ENCODE measurements at places on chromosomes 13 and 19.

GRCh38 chr19:53945441-53945840 is 17.3 kb upstream of the CACNG8 start:
- peak; percentile 47 for DNase-seq

GRCh38 chr19:2533072-2533425 is 57.1 kb downstream of the GADD45B start:
- no peak for DNase-seq

GRCh38 chr13:111388851-111389500 is 68.5 kb downstream of the TEX29 start:
- no peak for DNase-seq

GRCh38 chr13:38590796-38591507 is 95.9 kb upstream of the FREM2 start:
- no peak for DNase-seq

- DNase-seq = no peak
Observed at GRCh38 chr13:114130131-114130836, 2.1 kb downstream of the RASA3 start.

GRCh38 chr13:40874138-40874779 is 84.8 kb downstream of the SLC25A15 start:
- no peak for DNase-seq

DNA sequence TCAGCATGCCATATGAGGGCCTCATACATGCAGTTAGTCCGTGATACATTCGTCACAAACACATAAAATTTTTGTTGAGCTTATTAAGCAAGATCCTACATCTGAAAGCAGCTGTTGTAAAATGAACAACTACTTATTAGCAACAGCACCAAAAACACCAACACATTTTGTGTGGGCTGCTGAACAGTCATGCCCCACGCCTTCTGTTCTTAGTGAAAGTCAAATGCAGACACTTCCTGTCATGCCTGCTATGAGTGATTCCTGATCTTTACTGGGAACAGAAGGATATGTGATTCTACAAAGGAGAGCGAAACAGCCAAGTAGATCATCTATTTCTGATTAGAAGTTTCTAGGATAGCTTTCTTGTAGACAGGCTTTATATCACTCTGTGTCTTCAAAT is 4.2 kb upstream of the B3GLCT start:
- no peak for DNase-seq

DNA sequence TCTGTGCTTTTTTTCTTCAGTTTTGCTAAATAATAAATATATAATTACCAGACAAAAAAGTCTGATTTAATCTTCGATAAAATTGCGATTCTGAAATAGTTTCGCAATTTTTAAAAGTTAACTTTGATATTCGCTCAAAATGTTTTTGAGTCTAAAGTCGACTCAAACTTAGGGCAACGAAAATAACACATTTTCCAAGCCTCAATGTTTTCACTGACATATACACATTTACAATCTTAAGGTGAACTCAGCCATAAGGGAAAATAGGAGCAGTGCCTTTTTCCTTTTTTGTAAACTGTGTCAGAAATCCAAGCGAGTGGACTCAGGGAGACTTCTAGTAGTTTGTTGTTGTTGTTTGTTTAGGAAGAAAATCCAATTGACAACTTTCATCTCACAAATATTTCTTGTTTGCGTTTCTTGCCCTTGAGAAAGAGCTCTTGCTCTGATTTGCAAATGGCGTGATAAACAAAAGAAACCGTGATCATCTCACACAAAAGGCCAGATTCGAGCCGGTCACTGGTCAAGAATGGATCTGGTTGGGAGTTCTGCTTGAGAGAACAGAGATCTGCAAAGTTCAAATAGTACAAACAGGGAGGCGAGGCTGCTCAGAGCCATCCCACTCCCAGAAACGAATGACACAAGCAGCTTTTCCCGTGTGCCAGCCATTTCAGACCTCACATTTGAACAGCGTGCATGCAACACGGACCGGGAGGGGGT is 2.1 kb downstream of the SOX21 start:
- DNase-seq = no peak

- no peak for DNase-seq
Observed at GRCh38 chr13:20342311-20342710, 110.2 kb upstream of the GJB6 start.
